ENCODE measurements at places on chromosomes 3 and 15.

GRCh38 chr15:68695061-68695595, 116.3 kb downstream of the CORO2B start:
- no peak for DNase-seq

DNA sequence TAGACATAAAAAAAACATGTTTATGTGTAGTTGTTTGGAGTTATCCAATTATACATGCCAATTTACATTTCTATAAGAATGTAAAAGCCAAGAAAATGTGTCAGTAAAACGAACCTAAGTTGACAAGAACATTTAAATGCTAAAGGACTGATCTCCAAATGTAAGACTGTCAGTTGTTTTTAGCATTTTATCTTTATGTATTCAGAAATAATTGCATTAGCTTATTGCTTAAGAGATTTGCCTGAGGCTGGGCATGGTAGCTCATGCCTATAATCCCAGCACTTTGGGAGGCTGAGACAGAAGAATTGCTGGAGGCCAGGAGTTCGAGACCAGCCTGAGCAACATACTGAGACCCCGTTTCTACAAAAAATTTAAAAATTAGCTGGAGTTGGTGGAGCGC, 26.9 kb downstream of the PXK start:
- no peak for DNase-seq

DNA sequence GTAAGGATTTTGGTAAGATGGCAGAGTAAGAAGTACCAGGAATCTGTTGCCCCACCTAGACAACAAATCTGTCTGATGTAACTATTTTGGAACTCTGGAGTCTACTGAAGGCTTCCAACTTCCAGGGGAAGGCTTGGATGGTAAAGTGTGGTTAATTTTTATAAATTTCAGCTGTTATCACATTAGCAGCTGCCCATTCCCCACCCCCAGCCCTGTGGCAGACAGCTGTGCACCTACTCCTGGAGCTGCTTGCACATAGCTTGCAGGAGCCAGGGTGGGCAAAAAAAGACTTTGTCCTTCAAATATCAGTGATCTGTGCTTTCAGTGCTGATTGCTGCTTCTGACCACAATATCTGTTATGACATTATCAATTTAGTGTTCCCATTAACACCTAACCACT, 47.4 kb downstream of the FRMD5 start:
- no peak for DNase-seq

DNA sequence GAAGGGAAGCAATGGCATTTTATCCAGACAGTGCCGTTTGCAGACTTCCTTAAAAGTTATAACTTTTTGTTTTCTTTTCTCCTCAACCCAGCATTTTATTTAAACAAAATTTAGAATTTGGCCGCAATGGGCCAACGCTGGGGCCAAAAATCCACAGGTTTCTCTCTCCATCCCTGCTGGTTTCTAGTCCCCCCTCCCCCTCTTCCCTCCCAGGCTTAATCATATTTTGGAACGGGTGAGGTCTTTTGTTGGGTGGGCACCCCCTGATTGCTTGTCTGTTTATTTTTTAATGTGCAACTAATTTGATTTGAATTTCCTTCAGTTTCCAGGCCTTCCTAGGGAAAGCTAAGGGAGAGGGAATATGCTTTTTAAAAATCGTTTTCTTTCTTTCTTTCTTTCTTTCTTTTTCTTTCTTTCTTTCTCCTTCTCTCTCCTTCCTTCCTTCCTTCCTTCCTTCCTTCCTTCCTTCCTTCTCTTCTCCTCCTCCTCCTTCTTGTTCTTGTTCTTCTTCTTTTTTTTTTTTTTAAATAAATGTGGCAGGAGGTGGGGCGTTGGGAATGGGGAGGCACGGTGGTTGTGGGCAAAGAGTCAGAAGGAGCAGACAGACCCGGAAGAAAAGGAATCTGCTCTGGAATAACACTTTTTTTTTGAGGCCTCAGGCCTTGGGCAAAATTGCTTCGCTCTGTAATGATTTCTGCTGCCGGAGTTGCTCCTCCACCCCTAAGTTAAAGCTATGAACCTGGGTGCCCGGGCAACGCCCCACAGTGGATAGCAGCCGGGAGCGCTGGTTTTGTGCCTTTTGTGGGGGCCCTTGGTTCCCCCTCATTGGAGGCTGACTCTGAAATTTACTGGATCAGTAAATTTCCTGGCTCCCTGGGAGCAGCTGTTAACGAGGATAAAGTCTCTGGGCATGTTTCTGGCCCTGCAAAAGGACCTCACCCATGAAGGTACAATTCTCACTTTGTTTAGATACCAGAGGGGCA, 1.9 kb downstream of the FNDC3B start:
- DNase-seq, result no peak

GRCh38 chr15:25850154-25851111, 12.7 kb downstream of the ATP10A start:
- DNase-seq, result no peak

DNA sequence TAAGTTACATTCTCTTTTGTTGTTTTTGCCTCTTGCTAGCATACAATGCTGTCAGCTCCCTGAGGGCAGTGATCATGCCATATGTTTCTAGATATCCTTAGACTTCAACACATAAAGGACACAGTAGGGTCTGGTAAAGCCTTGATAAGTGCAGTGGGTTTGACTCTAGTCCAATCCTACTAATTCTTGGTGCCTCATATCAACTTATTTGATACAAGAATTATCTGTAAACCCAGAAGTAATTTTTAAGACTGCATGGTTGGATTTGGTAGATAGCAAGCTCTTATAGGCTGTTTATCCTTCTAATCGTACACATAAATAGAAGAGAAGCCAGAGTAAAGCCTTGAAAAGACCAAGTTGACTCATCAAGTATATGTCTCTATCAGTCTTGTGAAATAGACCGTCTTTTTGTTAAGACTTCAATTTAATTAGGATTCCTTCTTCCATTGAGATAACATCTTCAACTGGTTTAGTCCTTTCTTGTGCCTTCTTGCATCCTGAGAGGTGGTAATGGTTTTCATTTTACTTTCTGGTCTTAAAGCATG, 265.6 kb upstream of the CDIN1 start:
- DNase-seq, result no peak

GRCh38 chr15:78507831-78508160, 419 bp downstream of the HYKK start:
- no peak for DNase-seq

GRCh38 chr15:80093854-80094418, 34.5 kb downstream of the ZFAND6 start:
- no peak for DNase-seq

DNA sequence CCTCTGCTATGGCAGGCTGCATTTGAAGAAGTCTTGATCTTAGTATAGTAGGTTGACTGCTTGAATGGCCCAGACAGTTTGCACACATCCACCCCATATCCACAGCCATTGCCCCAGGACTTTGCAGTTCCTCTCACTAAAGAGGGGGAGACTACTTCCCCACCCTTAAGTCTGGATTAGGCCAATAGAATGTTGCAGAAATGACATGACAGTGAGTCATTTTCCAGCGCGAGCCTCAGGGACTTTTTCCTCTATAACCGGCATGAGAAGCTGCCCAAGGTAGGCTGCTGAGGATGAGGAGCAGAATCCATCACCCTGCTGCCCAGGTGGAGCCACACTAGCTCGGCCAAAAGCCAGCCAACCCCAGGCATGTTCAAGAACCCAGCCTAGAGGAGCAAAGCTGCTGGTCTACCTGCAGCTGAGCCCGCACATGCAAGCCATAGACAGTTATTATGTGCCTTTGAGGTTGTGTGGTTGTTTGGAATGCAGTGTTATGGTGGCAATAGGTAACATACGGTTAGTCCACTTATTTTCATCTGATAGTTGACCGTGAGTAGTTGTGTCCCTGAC, 113.9 kb downstream of the TLE3 start:
- no peak for DNase-seq

GRCh38 chr15:81341351-81341750, 17.4 kb upstream of the STARD5 start:
- DNase-seq, result no peak

DNA sequence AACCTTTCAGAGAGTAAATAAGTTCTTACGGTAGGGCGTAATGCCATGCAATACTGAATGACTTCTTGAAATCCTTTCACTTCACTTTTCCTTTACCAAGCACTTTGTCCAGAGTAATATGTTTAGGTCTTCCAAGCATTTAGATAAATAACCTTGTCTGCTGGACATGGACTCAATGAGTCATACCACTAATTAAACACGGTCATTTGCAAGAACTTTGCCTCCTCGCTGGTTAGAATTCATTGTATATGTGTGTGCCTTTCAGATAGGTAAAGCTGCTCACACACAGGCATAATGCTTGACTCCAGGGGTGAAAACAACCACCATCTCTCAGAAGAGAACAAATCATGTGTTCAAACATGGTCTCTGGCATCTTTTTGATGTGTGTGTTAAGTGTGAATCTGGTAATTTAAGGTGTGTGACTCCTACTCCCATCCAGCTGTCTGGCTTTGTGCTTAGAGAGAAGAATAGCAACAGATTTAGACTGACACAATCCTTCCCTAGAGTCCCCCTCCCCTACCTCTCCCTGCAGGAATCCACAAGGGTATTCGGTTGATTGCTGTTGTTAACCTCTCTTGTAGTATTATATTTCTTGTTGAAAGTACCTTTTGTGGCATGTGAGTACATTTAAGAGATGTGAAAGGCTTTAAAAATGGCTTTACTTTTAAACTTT, 419.0 kb downstream of the CNTN4 start:
- DNase-seq, result no peak

DNA sequence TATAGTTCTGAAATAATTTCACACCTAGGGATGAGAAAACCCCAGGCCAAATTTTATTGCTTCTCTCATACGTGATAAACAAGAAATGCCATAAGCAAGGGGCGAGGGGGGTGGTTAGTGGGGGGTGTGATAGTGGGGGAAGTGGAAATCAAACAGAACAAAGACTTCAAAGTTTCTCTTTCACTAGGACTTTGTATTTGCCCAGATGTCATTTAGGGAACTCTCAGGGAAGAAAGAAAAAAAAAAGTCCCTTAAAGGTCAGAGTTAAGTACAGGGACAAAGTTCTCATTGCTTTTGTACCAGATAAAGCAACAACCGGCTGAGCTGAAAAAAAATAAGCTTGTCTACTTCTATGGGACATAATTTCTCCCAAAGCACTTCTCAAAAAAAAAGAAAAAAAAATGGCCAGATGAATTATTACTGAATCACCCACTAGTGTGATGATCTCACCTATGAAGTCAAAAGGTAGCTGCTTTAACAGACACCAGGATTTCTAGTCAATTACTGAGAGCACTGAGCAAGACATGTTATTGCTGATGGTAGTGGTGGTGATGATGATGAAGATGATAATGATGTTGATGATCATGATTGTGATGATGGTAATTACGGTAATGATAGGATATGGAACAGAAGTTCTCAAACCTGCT, 56.2 kb downstream of the FHIT start:
- DNase-seq, result no peak

GRCh38 chr3:73365756-73366397, 258.9 kb downstream of the PDZRN3 start:
- DNase-seq, result no peak

DNA sequence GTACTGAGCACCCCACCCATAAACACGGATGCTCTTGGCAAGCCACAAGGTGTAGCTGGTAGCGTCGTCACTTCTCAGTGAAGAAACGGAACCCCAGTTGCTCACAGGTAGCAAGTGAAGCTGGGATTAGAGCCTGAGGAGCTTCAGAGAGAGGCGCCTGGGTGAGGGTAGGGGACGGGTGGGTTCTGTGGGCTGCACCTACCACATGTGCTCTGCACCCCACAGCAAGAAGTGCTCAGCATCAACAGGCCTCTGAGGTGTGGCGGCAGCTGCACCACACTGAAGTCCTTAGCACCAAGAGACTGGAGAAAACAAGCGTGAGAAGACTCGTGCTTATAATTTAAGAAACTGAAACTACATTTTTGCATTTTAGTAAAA, 9.8 kb downstream of the MAP6D1 start:
- DNase-seq, result no peak

DNA sequence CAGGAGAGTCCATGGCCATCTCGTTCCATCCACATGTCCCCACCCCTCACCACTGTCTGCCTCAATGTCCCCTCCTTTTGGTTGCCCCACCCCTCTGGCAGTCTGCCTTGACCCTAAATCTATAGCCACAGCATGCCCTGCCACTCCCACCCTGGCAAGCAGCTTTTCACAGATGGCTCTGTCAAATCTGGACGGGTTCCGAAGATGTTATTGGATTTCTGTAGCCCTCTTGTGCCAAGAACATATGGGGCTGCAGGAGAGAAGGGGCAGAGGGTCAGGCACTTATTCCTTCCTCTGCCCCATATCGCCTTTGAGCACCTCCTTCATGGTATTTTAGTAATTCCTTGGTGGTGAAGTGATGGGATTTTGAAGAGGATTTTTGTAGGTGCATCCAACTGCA, 57.1 kb downstream of the EPHB1 start:
- DNase-seq, result no peak

DNA sequence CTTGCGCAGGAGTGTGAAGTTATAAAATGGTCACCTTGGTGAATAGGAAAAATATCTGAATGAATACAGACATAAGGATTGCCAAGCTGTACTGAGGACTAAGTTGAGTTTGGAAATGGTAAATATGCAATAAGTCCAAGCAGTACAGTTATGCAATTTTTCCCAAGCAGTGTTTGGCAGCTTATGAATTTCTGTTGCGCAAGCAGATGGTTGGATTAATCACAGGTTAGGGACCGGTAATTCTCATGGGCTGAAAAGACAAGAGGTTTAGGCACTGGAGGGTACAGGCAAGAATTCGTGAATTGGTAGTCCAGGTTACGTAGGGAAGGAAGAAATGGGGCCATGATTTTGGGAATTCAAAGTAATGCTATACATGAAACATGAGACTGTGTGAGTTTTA, 210.3 kb downstream of the RAP2B start:
- no peak for DNase-seq

DNA sequence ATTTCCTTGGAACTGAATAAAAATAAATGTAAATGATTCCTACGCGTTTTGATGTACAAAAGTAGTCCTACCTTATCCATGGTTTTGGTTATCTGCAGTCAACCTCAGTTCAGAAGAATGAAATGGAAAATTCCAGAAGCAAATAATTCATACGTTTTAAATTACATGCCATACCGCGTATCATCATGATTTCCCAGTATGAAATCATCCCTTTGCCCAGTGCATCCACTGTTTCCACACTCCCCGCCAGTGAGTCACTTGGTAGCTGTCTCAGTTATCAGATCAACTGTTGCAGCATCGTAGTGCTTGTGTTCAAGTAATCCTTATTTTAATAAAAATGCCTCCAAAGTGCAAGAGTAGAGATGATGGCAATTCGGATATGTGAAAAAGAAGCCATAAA, 9.1 kb upstream of the MFSD1 start:
- no peak for DNase-seq

DNA sequence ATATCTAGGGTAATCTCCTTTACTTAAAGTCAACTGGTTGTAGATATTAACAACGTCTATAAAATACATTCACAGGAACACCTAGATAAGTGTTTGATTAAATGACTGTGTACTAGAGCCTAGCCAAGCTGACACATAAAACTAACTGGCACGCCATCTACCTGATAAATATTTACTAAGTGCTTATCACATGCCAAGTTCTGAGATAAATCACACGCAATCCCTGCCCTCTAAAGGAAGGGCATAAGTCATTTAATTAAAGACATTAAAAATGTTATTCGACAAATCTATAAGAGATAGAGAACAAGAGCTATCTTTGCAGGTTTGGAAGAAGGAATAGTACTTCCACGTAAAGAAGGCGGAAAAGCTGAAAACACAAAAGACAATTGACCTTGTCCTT, 11.1 kb upstream of the MB21D2 start:
- peak; percentile 14 for DNase-seq

- DNase-seq, result no peak
Observed at GRCh38 chr3:71723452-71724170, 1.6 kb downstream of the EIF4E3 start.

GRCh38 chr15:74954515-74954914, 2.1 kb downstream of the RPP25 start:
- DNase-seq, result no peak

- DNase-seq, result no peak
Observed at GRCh38 chr3:197289726-197290125, 8.7 kb downstream of the DLG1 start.

- DNase-seq, result no peak
Observed at GRCh38 chr3:110391640-110392395, 679.8 kb upstream of the NECTIN3 start.

All from NCI-H345 (cell line).